ENCODE measurements at places on chromosomes 12 and 14.

DNA sequence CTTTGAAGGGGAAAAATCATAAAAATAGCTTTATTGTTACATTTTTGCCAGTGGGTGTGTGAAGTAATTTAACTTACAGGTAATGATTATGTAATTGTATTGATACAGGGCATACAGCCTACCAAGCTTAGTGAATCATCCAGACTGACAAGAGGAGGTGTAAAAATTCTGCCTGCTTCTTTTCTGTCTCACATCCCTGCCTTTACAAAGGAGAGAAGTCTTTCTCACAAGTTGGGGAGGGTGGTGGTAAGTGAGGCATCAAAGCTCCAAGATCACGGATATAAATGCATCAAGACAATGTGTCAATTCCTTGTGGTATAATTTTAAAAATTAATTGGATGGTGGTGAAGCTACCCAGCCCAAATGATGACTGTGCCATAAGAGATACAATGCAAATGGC is 39.0 kb upstream of the G2E3 start:
- no peak for DNase-seq

- DNase-seq, result no peak
These were observed 110.3 kb upstream of the NCOR2 start for GRCh38 chr12:124677552-124678356.

DNA sequence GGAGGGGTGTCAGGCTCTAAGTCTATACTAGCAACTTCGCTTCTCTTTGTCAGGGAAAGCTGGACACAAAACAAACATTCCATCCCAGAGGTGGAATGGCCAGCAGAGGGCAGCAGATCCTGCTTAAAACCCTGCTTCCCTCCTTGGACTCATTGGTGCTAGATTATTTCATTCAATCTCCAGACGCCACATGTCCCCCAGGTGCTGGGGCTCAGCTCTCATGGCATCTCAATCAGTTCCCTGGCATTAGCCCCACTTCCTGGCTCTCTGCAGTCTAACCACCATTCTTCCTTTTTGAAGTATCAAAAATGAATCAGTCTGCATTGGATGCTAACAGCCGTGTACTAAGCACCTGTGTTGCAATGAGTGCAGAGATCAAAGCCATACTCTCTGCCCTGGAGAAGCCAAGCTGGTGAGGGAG is 8.1 kb upstream of the PPP1R1A start:
- DNase-seq, result peak; percentile 74

DNA sequence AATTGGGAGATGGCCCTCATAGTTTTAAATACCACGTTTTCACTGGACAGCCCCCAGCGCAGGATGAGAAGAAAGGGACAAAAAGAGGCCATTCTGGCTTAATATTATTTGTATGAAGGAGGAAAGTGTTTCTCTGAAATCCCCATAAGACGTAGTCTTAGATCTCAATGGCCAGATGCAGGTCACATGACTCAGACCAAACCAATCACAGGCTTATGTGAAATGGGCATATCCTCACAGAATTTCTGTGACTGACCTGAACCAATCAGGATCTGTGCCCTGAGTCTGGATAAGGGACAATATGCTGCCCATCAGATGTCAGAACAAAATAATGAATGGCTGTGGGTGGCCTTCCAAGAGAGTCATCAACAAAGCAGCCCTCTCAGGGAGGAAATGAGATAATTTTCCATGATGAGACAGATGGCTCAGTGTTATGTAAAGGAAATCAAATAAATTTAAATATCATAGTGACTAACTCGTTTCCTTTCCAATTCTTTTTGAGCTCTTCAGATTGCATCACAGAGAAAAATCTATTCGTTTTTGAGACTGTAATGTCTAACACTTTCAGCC is 1009.5 kb upstream of the TMEM132C start:
- no peak for DNase-seq

GRCh38 chr14:96181186-96182056 is 23.2 kb upstream of the BDKRB2 start:
- DNase-seq, result no peak

GRCh38 chr14:36767603-36768281 is 106.1 kb downstream of the PAX9 start:
- DNase-seq, result no peak

DNA sequence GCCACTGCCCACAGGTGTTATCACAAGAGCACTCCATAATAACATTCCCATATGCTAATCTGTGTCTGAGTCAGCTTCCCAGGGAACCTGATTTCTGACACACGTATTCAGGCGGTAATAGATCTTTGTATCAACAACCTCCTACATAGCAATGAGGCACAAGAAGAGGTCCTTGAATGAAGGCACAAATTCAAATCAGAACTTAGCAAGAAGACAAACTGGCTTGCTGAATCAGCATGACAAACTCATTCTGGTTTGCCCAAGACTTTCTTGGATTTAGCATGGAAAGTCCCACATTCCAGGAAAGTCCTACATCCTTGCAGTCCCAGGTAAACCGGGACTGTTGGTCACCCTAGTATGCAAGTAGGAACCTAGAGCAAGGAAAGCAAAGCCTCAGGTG is 33.9 kb upstream of the RNU6-7 start:
- DNase-seq, result no peak

DNA sequence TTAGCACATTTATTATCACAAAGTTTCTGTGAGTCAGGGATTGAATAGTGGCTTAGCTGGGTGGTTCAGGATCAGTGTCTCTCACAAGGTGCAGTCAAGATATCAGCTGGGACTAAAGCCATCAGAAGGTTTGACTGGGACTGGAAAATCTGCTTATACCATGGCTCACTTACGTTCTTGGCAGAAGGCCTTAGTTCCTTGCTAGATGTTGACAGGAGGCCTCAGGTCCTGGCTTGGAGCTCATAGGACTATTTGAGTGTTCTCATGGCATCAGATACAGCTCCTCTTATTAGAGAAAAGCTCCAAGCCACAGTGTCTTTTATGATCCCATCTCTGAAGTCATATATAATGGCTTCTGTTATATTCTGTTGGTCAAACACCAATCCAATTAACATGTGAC is 127.3 kb downstream of the SLC6A15 start:
- no peak for DNase-seq

DNA sequence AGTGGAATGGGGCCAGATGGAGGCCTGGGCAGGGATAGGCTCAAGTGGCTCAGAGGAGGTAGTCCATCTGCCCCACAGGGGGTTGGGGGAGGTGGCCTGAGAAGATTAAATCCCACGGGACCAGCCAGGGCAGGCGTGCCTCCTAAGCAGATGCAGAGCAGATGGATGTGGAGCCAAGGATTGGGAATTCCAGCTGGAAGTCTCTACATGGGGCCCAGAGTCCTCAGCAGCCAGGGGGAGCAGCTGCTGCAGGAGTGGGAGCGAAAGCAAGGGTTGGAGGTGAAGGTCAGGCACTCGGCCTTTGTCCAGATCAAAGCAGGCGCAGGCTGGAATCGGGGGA is 42.4 kb upstream of the VRK1 start:
- DNase-seq, result no peak

GRCh38 chr12:10031771-10032175 is 1.3 kb downstream of the CLEC9A start:
- no peak for DNase-seq

DNA sequence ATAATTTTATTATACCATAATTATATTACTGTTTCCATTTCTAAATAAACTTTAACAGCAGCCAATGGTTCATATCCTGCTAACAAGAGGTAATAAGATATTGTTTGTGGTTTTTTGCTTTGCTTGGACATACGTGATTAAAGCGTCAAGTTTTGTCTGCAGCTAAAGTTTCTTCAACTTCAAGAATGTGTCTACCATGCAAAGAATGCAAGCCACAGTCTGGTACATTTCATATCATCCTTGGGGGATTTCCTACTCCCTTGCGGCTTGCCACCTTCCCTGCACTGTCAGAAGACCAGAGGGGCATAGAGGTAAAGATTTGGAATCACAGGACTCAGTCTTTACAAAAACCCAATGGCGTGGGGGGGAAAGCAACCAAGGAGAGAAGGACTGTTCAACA is 125.2 kb downstream of the MED13L start:
- no peak for DNase-seq

DNA sequence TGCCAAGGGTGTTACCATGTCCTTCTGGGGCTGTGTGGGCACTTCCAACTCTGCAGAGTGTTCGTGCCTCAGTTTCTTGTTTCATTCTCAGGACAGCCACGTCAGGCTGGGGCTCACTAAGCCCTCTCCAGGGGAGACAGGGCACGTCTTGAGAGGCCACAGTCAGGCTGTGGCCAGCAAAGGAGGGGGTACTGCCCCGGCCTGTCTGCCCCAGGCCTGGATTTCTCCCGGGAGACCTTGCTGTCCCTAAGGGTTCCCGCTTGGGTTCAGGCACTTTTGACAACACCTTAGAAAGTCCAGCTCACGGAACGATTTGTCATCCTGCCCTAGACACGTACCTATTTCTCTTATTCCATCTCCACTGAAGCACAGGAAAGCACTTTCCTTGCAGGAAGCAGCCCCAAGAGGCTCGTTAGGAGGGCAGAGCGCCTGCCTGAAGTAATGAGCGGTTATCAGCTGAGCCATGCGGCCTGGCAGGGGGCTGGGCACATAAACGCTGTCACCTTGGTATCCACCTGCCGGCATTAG is 290.4 kb upstream of the RTL1 start:
- DNase-seq, result no peak

DNA sequence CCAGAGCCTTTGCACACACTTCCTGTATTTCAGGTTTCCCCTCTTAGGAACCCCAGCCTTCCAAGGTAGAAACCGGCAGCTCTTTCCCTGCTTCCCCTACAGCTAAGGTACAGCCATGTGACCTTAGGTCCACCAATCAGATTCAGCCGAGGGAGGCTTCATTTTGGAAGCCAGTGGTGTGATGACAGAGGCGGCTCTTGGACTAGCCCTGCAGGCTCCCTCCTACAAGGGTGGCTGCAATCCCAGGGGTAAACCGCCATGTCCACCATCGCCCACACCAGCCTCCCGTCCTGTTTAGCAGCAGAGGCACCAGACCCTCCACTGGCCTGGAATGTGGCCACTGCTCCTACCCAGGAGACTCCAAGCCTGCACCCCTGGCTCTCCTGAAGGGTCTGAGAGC is 65.6 kb downstream of the SERPINA3 start:
- DNase-seq, result no peak

GRCh38 chr14:24777678-24778077 is 143.7 kb upstream of the GZMB start:
- DNase-seq, result no peak

- DNase-seq, result no peak
These were observed 450 bp downstream of the PRKAB1 start for GRCh38 chr12:119668324-119668841.

DNA sequence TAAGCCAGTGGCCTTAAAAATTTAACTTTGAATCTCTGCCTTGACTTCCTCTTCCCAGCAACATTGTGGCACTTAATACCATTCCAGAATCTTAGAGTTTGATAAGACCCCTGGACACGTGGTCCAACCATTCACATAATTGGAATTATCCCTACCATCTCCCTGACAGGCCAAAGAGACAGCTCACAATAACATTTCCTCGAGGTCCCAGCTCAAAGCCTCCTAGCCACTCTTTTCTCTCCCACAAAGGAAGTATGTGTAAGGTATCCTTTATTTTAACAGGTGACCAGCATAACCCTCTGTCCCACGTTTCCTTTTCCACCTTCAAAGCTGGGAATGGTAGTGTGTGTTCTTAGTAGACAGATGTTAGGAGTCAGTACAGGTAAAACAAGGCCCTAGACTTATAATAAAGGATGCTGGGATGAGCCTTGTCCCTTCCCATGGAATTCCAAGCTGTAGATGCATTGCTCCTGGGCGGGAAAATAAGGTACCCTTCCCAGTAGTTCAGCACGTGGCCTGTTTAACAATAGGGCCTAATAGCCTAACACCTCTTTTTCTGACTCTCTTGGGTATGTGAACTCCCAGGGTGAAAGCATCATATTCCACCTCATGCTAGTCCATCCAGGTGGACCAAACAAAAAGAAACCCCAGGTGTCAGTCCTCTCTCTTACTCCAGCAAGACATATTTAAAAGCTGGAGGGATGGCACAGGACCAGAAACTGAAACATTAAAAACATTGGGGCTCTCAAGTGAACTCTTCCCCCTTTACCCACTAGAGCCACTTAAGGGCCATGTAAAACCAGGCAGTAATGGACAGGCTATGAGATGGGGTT is 37.5 kb upstream of the COL2A1 start:
- no peak for DNase-seq

- DNase-seq, result no peak
These were observed 13.1 kb downstream of the RERG start for GRCh38 chr12:15208140-15208539.

DNA sequence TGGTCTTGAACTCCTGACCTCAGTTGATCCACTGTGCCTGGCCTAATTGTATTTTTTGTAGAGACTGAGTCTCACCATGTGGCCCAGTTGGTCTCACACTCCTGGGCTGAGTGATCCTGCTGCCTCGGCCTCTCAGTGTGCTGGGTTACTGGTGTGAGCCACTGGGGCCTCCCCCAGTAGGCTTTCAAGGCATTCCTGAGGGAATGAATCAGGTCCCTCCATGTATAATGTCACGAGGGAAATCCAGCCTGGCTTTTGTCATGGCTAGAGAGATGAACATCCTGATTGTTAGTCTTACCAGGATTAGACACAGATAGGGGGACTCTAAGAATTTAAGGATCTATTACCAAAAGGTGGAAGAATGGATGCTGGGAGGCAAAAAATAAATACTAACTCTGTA is 51.9 kb downstream of the CPSF2 start:
- DNase-seq, result no peak
